ENCODE measurements at places on chromosomes 3 and 15.
A peak's percentile ranks its signal among the peaks of the same experiment; 100 is the strongest.

- DNase-seq: no peak
Measured at GRCh38 chr15:97401195-97401594, 559.3 kb upstream of the ARRDC4 start.

- DNase-seq: peak; percentile 88
Measured at GRCh38 chr15:56243163-56244037, at the start of gene RFX7. TSS of gene RFX7 (minus strand) at chr15:56243879. CDS start at chr15:56243285, 594 bp downstream.

DNA sequence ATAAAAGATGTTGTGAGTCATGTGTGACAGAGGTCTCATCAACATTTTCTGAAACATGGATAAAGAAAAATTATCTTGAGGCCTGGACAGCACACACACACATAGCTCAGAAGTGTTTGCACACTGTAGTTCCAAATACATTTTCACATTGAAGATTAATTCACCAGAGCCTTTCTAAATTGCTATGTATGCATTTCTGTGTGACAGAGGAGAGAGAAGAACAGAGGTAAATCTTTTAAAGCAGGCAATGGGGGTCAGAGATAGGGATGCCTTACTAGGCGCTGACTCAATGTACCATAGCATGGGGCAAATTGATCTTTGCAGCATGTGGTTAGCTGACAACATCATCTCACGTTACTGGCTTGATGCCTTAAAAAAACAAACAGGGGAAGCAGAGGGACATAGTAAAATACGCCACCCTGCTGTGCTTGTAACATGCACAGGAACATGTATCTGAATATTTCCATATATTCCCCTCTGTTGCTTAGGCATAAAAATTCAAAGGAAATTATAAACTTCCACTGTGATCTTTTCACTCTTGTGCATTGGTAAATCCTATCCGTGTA, 7.7 kb downstream of the POU1F1 start:
- DNase-seq: no peak

DNA sequence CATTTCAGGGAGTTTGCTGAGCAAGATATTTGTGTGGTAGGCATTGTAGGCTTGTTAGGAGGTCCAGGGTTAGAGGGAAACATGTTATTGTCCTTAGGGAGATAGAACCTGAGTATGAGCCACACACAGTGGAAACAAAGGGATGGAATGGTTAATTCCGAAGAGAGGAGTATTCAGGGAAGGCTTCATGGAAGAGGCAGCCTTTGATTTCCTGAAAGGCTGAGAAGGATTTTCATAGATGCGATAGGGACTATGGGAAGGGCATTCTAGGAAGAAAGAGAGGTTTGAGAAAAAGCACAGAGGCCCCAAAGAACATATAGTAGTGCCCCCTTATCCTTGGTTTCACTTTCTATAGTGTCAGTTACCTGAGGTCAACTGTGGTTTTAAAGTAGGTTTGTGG, 81.7 kb downstream of the RAB11A start:
- DNase-seq: no peak

- DNase-seq: no peak
Measured at GRCh38 chr3:157247391-157247790, 87.4 kb upstream of the CCNL1 start.

Measured in NCI-H82 (cell line).